ENCODE measurements at places on chromosomes 7 and 10.

DNA sequence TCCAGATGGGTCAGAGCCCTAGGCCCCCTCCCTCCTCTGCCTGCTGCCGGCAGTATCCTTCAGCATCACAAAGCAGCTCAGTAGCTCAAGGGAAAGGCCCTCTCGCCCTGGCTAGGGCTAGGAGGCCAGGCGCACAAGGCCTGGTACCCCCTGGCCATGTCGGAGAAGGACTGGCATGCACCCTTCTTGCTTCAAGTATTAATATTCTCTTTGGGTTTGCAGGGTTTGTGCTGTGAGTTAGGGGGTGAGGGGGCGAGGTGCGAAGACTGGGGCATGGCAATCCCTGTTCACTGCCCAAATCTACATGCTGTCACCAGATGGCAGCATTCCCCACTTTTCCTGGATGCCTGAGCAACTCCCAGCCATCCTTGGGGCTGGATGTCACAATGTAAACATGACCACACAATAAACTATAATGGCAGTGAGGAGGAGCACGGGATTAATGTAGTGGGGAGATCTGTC lies 105.2 kb downstream of the NEURL1 start:
- peak; percentile 39 for DNase-seq

- DNase-seq, result peak; percentile 73
These were observed 701 bp downstream of the STK17A start for GRCh38 chr7:43583424-43584194.

DNA sequence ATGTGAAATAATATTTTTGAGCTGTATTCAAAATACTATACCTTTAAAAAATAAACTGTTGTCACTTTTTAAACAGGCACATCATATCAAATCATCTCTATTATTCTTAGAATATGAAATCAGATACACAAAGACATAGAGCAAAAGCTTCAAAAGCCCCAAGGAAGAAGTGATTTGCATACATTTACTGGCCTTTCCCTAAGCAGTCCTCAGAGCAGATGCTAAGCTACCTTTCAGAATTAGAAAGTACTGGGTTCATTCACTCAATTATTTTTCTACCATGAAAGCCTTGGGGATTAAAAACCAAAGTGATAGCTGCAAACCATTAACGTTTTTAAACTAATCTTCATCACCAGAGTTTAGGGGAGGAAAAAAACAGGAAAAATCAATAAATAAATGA lies 55.8 kb upstream of the RNF148 start:
- DNase-seq, result no peak

DNA sequence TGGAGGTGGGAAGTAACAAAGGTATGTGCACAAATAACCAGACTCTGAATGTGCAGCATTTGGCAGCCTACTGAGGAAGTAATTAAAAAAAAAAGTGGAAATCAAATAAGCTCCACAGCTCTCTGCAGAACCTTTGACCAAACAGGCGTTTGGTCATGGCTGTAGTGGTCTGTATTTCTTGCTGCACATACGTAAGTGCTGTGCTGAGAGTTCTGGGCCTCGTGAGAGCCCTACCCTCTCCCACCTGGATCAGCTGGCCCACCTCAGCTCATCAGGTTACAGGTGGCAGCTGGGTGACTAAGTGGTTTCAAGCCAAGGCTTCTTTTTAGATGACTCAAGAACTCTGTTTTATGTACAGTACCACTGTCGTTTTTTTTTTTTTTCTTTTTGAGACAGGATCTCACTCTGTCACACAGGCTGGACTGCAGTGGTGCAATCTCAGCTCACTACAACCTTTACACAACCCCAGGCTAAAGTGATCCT lies 178.2 kb upstream of the KLF6 start:
- DNase-seq, result no peak

GRCh38 chr7:117970801-117971200 lies 97.6 kb upstream of the CTTNBP2 start:
- DNase-seq, result no peak

DNA sequence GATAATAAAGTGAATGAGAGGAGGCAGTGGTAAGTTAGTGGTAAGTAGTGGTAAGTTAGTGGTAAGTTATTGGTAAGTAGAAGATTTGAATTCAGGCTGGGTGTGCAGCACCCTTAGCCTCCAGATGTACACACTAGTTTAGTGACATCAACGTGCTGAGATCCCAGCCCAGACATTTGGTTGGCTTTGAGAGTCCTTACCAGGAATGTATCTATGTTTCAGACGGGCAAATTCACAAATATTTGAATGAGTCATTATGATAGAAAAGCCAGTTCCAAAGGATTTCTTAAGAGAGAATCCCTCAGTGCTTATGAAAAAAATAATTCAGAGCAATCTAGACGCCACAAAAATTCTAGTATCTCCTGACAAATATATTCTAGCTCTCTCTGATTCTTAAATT lies 70.0 kb downstream of the ARL4A start:
- DNase-seq, result no peak

GRCh38 chr7:93310346-93310745 lies 78.2 kb downstream of the VPS50 start:
- no peak for DNase-seq

DNA sequence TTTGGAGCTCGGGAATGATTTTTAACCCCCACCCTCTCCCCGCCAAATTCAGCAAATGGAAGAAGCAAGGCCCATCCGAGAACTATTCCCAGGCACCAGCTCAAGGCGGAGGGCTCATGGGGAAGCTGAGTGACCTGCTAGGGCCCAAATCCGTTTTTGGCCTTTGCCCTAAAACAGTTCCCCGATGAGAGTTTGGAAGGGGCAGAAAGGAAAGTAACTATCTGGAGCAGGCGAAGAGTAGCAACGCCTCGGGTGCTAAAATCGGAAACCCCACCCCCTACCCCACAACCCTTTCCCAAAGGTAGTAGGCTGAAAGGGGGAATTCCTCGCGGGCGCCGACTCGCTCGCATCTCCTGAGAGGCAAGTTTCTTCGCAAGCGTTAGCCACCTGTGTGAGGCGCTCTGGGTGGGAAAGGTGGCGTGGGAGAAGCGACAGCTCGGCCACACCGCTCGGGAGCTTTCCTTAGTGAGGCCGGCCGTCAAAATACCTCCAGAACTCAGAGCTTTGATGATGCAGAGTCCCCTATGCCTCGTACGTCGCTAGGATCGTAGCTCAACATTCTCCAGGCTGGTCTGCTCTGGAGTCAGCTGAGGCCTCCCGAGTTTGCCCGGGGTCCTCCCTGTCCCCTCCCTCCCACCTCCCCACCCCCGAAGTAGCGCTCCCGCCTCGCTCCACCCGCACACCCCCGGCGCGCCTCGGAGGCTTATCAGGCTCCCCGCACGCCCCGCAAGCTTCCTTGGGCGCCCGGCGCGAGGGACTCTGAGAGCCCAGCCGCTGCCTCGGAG lies 642 bp upstream of the PRKG1 start:
- DNase-seq, result no peak

DNA sequence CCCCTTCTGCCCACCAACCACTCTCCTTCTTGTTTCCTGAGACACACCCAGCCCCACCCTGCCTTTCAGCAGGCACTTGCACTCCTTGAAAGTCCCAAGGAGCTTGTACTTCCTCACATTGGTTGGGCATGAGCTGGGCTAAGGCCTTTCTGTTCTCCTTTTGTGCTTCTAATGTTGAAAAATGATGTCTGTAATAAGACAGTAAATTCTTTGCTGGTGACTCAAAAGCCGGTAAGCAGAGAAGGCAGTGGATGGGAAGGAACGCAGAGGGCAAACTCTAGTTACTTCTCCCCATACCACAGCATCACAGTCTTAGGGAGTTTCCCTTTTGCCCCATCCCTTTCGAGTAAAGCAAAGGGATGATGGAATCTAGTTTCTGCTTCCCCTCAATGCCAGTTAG lies 185.6 kb downstream of the PLXNA4 start:
- DNase-seq, result no peak

GRCh38 chr7:49563693-49564378 lies 209.6 kb upstream of the VWC2 start:
- DNase-seq, result no peak

GRCh38 chr10:131946321-131946751 lies 35.4 kb downstream of the BNIP3 start:
- no peak for DNase-seq

- DNase-seq, result no peak
These were observed 6.7 kb downstream of the GSDME start for GRCh38 chr7:24750441-24751055.

DNA sequence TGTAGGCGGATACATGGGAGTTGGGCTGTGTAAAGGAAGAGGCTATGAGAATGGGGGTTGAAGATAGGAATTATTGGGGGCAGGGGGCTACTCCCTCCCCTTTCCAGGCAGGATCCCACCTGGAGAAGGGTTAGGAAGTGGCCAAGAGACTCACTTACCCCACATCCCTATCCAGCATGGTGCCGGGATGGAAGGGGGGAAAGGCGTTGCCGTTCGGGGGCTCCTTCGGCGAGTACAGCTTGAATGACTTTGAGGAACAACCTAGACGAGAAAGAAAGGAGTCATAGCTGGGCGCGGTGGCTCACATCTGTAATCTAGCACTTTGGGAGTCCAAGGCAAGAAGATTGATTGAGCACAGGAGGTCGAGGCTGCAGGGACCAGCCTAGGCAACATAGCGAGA lies 8.9 kb downstream of the LDB1 start:
- DNase-seq, result no peak

DNA sequence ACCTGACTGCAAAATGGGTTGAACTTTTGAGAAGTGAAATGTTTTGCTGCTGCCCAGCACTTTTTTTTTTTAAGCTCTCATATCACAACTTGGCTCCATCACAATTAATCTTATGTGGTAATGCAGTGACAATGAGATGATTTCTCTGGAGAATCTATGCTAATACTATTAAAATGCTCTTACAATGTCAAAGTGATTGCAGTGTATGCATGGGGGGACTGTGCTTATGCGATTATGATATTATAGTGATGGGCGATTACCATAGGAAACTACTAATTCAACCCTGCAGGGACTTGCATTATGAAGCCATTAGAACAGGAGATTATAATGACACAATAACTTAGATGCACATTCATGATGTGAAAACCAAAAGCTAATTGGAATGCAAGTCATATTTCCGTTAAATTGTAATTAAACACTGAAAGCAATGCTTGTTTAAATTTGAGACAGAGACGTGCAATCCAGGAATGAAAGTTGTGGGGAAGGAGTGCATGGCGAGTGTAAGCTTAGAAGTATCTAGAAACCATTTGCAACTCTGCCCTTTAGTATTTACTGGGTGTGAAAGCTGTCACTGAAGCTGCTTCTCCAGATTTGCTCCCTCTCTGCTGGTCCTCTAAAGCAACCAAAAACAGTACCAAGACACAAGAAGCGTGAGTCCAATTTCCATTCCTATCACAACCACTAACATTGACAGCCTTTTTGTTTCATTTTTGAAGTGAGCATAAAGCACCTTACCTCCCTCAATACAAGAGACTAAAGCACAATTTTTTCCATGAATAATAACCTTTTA lies 21.6 kb downstream of the PTER start:
- DNase-seq, result no peak

DNA sequence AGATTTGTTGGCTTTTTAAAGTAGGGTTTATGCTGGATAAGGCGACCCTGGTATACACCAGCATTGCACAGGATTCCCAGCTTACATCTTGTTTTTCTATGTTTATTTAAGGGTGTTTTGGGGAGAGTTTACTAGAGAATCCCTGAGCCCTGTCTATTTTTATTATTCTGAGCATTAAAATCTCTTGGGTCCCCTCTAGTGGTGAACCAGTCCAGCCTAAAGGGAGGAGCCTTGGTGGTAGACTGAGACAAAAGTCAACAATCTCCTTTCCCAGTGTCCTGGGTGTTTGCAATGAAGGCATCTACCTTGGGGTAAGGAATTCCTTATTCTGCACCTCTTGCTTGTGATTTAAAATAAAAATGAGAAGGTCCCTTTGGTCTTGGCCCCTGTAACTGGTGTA lies 38.2 kb downstream of the ANTXRL start:
- DNase-seq, result no peak

- DNase-seq, result no peak
These were observed 31.6 kb upstream of the WAPL start for GRCh38 chr10:86553213-86553612.

- no peak for DNase-seq
These were observed 304.9 kb upstream of the ZMIZ1 start for GRCh38 chr10:78763651-78764395.

- DNase-seq, result no peak
These were observed 65.9 kb upstream of the RAB11FIP2 start for GRCh38 chr10:118112543-118113125.

- no peak for DNase-seq
These were observed 129.8 kb downstream of the KCND2 start for GRCh38 chr7:120402801-120403200.

GRCh38 chr7:47683485-47683898 lies 101.6 kb upstream of the TNS3 start:
- DNase-seq, result no peak

GRCh38 chr7:84362828-84363227 lies 168.2 kb upstream of the SEMA3A start:
- DNase-seq, result no peak

DNA sequence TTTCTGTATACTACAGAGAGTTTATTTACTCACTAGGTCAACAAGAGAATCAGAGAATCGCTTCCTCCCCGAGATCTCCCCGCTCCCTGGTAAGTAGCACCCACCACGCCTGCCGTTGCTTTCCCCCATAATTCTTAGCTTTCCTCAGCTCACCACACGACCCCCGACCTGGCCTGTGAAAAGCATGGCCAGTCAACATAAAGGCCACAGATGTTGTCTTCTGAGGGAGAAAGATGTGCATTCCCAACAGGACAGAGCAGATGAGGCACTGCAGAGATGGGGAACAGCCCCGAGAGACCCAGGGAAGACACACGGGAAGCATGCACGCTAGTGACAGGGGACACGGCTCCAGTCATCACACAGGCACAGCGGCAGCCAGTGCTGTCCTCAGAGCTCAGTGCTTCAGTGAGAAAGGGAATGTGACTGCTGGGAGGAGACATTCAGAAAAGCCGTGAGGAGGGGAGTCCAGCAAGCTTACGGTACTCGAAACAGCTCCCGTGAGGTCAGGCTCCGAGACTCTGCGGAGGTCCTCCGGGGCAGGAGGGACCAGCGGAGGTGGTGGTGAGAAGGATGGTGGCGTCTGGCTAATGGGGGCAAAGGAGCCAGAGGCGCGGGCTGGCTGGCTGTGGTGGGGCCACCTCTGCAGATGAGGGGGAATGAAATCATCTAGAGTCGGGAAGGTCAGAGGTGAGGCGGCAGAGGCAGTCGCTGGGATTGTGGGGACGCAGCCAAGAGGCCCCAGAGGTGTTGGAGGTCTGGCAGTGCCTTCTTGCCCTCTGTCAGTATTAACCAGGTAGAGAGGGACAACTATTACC lies 123.4 kb upstream of the PDLIM1 start:
- DNase-seq, result no peak

DNA sequence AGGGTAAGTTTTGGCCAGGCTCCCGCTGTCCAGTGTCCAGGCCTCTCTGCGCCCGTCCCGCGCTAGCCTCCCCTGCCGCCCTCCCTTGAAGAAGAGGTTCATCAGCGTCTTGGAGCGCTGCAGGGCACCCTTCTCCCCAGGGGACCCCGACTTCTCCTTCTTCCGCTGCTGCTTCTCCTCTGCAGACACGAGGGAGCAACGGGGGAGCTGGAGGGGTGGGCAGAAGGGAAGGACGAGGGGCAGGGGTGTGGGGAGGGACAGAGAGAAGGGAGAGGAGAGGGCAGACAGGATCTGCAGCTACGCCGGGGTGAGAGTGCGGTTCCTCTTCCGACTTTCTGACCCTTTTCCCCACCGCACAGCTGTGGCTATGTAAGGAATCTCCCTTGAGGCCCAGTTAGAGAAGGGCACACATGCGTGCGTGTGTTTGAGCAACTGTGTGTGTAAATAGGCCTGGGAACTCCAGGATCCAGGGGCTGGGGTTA lies 12.8 kb downstream of the PDZD7 start:
- DNase-seq, result no peak
